NCI-H1436 (cell line): ENCODE measurements at places on chromosomes 3 and 15.

DNA sequence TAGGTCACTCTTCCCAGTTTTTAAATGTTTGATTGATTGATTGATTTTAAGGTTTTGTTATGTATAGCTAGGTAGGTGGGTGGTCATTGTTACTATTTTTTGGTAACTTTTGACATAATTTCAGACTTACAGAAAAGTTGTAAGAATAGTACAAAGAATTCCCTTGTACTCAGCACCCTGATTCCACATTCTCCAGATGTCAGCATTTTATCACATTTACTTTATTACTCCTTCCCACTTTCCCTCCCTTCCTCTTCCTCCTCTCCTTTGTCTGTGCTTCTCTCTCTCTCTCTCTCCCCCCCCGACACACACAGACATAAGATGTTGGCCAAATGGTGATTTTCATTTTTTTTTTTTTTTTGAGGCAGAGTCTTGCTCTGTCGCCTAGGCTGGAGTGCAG is 14.8 kb downstream of the IDH3A start:
- no peak for DNase-seq

DNA sequence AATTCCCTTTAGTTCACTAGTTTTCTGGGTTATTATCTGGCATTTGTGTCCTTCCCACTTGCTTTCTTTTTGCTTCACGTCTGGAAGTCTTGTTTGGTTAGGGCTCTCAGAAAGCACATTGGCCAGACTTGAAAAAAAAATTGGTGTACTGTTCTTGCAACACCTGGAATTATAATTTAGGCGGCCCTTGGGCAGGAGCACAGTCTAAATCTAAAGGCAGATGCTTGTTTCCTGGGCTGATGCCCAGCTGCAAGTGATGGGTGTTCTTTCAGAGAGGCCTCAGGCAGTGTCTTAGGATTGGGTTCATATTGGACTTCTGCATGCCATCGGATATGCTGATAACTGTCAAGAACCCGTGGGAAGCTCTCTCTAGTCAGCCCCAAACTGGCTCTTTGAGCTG is 521.5 kb downstream of the PDCD6IP start:
- no peak for DNase-seq

DNA sequence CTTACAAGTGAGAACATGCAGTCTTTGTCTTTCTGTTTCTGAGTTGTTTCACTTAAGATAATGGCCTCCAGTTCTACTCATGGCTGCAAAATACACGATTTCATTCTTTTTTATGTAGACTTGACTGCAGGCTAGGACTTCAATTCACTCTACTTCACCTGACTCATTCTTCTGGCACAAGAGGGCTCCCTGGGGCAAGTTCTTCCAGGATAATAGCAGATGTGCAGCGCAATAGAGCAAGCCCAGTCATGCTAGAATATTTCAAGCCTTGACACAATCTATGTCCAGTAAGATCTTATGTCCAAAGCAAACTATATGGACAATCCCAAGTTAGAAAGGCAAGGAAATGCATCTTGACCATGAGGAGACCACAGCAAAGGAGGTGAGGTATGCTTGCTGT is 211.7 kb upstream of the GADL1 start:
- DNase-seq = no peak

DNA sequence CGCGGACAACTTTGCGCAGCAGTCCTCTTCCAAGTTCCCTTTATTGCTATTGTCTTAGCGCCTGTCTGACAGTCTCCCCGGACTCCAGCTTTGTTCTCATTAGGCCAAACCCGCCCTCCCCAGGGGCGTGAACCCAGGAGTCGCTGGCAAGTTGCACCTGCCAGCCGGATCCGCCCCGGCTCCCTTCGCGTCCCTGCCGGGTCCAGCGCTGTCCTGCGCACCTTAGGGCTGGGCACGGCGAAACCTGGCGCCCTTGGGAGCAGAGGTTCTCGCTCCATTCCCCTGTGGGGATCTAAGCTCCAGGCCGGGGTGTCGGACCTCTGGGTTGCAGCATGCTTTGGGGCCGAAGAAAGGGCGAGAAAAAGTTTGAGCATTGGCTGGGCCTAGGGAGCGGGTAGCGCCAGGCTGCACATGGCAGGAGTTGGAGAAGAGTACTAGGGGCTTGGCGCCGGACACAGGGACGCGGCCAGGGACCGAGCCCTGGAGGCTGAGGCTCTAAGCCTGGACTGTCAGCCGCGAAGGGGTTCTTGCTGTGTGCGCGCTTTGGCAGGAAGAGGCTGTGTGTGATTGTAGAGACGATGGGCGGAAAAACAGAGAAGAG is 335.1 kb upstream of the THRB start:
- no peak for DNase-seq

DNA sequence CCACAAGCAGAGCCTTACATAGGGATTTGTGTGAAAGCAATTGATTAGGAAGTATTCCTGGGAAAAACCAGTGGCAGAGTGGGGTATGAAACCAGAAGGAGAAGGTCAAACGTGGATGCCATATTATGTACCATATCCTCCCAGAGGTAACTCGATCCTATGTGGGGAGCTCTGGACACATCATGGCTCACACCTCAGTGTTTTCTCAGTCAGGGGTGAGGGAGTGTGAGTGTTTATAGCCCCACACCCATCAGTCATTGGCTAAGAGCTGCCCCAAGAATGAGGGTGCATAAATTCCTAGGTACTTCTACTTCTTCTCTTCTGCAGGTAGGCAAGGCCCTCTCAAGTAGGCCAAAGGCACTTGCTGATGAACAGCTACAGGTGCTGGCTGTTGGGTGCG is 28.2 kb upstream of the PDZRN3 start:
- no peak for DNase-seq

DNA sequence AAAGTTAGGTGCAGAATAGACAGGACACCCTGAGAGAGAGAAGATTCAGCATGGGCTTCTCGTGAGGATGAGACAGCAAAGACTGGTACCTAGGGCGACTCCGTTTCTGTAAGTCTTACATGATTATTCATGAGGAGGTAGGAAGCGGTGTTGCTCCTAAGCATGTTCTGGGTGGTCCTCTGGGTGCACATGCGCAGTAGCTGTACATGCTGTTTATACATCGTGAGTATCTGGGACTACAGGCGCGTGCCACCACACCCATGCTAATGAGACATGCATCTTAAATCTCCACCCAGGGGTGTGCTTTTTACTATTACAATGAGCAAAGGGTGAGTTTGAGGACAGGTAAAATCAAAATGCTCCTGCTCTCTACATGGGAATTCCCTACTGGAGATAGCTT is 12.3 kb downstream of the ALPK3 start:
- DNase-seq = no peak

GRCh38 chr15:99955181-99955525 is 221.9 kb upstream of the LYSMD4 start:
- DNase-seq = no peak

GRCh38 chr15:60913900-60914299 is 315.2 kb downstream of the RORA start:
- DNase-seq = no peak

DNA sequence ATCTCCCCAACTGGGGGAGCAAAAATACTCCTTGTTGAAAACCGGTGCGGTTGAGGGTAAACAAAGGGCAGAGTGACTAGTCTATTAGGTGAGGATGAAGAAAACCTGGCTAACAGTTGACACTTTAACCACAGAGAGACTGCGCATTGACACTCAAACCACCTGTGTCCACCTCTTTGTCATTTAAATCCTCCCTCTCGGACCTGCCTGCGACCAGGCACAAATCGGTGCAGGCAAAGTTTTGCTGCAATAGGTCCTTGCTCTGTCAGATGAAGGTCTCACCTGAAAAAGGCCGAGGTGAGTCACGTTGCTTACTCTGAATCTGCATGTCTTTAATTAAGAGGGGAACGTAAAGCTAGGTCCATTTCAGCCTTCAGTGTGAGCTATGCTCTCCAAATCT is 494.1 kb upstream of the DPPA4 start:
- no peak for DNase-seq

DNA sequence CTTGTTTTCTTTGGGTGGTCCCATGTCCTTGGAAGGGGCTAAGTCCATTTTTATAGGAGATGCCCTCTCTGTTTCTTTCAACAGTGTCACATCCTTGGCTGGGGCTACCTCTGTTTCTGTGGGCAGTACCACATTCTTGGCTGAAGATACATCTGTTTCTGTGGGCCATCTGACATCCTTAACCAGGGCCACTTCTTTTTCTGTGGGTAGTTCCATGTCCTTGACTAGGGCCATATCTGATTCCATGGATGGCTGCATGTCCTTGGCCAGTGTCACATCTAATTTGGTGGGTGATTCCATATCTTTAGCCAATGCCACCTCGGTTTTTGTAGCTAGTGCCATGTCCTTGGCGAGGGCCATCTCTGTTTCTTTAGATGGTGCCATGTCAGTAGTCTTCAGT is 99.5 kb downstream of the MAP4 start:
- no peak for DNase-seq

DNA sequence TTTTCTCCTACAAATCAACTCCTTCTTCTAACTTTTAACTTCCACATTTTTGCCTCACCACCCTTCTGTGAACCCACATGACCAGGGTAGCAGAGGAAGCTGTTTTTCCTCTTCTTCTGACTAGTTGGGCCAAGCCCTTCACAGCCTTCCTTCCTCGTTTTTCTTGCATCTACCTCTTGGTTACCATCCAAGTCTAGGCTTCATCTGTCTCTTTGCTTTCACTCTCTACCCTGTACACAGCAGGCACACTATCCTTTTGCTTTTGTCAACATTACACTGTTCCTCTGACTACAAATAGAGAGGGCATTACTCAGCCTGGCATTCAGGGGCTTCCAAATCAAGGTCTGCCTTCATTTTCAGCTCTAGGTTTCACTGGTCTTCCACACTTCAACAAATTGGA is 22.0 kb downstream of the SLC9A9 start:
- no peak for DNase-seq

DNA sequence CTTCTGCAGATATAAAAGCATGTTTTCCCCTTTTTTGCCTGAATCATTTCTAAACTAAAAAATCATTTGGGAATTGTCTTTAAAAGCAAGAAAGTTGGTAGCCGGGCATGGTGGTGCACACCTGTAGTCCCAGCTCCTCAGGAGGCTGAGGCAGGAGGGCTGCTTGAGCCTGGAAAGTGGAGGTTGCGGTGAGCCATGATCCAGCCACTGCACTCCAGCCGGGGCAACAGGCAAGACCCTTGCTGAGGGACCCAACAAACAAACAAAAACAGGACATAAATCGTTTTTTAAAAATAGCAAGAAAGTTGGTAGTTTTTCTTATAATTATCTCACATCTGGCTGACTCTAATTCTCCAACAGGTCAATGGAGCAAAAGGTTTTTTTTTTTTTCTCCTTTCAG is 2.5 kb downstream of the HIGD1A start:
- no peak for DNase-seq

GRCh38 chr15:52137432-52138357 is 25.1 kb upstream of the BCL2L10 start:
- no peak for DNase-seq

DNA sequence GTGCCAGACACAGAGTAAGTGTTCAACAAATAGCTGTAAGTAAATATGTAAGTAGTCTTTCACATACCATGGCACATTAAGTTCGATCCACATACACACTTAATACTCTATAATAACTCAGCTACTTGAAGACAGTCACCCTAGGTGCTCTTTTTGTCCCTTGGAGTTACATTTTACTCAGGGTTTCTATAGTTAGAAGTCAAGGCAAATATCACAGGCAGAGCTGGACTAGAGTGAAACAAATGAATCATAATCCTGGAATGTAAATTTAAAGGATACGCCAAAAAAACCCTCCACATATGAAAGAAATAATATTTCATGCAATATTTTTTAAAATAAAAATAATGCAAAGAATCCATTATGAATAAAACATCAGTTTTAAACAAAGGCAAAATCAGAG is 461.8 kb downstream of the MAGI1 start:
- no peak for DNase-seq

- no peak for DNase-seq
These were observed 47.0 kb downstream of the GRK7 start for GRCh38 chr3:141810161-141810560.

GRCh38 chr3:61520966-61521628 is 40.3 kb upstream of the PTPRG start:
- DNase-seq = no peak

DNA sequence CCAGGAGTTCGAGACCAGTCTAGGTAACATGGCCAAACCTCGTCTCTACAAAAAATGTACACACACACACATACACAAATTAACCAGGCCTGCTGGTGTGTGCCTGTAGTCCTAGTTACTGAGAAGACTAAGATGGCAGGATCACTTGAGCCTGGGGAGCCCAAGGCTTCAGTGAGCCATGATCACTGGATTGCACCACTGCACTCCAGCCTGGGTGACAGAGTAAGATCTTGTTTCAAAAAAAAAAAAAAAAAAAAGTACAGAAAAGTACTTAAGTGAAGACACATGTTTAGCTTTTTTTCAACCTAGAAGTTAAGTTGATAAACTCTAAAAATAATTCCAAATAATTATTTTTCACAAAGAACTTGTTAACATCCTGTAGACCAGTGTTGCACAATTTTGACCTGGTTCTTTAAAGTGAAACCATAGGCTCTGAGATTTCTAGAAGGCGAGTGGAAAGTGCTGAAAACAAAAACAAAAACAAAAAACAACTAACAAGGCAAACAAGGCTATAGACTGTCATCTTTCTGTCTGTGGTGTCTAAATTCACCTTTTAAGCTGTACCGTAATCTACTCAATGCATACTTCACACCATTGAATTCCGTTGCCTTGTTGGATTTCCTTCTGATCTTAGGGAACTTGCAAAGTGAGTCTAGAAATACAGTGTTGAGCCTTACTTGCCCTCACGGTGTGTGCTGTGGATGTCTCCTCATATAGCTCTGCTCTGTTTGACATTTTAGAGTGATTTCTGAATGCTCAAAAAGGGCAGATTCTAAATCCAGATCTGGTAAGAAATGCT is 63.5 kb downstream of the CHST2 start:
- DNase-seq = no peak

DNA sequence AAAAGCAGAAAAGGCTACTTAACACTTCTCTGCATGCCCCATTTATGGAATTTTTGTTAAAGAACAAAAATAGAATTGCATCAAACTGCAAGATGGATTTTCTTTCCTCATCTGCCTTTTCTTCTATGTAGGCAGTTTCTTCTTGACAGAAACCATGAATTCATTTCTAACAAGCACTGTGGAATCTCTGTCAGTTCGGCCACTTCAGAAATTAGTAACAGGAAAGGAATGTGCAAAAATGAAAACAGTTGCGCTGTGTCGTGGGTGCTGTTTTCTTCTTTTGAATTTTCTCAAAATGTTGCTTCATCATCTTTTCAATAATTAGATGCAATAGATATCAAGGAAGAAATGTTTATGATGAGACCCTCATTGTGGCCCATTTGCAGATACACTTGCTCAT is 151.6 kb downstream of the FOXB1 start:
- DNase-seq = no peak

- DNase-seq = no peak
These were observed 9.8 kb downstream of the SELENOS start for GRCh38 chr15:101267320-101268104.

- no peak for DNase-seq
These were observed 38.1 kb upstream of the RASA2 start for GRCh38 chr3:141448606-141449220.

GRCh38 chr15:40937762-40938535 is 8.8 kb downstream of the DLL4 start:
- DNase-seq = peak; percentile 21

- DNase-seq = no peak
These were observed 17.2 kb downstream of the NXPE3 start for GRCh38 chr3:101796077-101796680.
